ENCODE measurements at places on chromosomes 16 and 17.

GRCh38 chr17:48139944-48140343 is 32.4 kb downstream of the SNX11 start:
- no peak for DNase-seq

DNA sequence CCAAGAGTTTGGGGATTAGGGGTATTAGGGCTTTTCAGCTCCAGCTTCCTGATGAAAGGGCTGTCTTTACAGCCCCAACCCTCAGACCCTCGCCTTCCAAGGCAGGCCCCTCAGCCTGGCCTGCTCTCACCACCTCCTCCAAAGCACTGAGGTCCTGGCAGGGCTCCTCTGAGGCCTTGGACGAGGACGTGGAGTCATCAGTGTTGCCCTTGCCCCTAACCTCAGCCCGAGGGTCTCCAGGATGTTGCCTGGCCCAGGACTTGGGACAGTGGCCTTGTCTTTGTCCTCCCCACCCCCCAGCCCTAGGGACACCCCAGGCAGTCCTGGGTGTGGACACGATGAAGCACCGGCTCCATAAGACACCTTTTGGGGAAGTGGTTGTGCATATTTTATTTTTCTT is 28.2 kb downstream of the B9D1 start:
- no peak for DNase-seq

DNA sequence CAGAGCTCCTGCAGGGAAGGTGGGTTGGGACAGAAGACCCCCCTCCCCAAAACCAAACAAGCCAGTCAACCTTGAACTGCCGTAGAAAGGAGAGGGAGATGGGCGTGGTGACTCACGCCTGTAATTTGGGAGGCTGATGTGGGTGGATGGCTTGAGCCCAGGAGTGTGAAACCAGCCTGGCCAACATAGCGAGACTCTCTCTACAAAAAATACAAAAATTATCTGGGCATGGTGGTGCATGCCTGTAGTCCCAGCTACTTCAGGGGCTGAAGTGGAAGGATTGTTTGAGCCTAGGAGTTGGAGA is 42.1 kb downstream of the NT5M start:
- no peak for DNase-seq

- DNase-seq: no peak
Measured at GRCh38 chr16:58940609-58941008, 206.5 kb upstream of the GOT2 start.

- DNase-seq: no peak
Measured at GRCh38 chr16:4380119-4381063, 8.7 kb downstream of the VASN start.

GRCh38 chr16:1746693-1747195 is 24.6 kb downstream of the NME3 start:
- no peak for DNase-seq

- DNase-seq: no peak
Measured at GRCh38 chr17:32498391-32498790, 11.6 kb downstream of the CDK5R1 start.

- no peak for DNase-seq
Measured at GRCh38 chr17:7138800-7139381, 24.3 kb upstream of the ASGR2 start.

GRCh38 chr16:84911486-84912216 is 91.9 kb downstream of the CRISPLD2 start:
- no peak for DNase-seq

DNA sequence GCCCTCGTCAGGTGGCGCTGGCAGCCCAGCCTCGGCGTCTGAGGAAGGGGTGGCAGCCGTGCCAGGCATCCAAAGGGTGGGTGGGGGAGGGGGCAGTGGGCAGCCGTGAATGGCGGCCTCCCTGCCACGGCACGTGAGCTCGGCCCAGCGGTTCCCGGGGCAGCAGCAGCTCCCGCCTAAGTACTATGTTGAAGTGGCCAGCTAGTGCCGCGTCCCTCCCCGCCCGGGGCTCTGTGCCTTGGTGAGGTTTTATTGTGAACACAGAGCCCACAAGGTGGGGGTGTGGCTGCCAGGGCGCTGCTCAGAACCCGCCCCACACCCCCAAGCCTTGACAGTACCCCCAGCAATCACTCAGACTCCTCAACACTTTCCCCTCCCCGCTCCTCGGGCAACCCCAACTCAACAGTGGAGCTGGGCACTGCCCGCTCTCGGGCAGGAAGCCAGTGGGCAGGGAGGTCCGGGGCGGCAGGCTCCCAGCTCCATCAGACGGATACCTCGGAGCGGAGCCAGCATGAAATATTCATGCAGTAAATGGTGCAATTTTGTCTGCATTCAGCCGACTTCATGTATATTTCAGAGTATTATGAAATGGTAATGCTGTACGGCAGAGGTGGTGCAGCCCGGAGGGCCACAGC is 80.4 kb downstream of the ENGASE start:
- DNase-seq: no peak

- DNase-seq: no peak
Measured at GRCh38 chr16:57261806-57262205, 16.7 kb downstream of the ARL2BP start.

DNA sequence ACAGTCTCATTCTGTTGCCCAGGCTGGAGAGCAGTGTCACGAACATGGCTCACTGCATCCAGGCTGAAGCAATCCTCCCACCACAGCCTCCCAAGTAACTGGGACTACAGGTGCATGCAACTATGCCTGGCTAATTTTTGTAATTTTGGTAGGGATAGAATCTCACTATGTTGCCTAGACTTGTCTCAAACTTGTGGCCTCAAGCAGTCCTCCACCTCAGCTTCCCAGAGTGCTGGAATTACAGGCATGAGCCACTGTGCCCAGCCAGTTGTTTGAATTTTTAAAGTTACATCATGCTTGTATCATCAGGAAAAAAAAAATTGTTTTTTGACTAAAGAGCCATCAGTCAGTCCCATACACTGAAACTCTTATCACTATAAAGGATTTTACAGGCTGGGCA is 17.1 kb upstream of the VPS4A start:
- no peak for DNase-seq

- no peak for DNase-seq
Measured at GRCh38 chr16:19560078-19560477, 4.6 kb downstream of the VPS35L start.

DNA sequence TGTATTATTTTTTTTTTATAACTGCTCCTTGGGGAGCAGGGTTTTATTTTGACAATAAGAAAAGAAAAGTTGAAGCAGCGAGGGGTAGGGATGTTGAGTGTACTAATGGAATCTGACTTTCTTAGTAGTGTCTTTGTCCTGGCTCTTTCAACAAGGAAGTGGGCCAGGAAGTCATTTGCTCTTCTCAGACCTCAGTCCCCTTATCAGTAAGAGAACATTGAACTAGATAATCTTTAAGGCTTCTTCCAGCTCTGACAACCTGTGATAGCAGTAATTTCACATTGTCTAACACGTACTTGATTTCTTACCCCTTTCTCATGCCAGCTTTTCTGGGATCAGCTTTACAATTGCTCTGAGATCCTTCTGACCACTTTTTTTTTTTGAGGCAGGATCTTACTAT is 8.3 kb downstream of the LIG3 start:
- no peak for DNase-seq

DNA sequence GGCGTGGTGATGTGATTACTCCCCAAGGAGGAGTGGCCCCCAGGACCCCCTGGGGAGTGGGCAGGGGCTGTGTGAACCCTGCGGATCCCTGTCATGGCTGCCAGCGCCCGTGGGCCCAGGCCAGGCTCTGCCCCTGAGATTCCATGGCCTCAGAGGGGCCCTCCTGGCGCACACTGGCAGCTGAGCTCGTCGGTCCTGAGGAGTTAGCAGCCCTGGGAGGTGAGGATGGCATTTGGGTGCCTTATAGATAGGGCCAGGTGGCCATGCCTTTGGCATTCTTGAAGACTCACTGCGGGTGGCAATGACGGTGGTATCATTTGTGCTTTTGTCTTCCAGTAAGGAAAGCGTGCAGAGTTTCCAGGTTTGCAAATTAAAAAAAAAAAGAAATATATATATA is 146.8 kb upstream of the GSE1 start:
- DNase-seq: no peak

- no peak for DNase-seq
Measured at GRCh38 chr16:88719267-88719932, 13.1 kb downstream of the CTU2 start.

GRCh38 chr16:19223235-19224170 is 55.5 kb downstream of the SYT17 start:
- no peak for DNase-seq

DNA sequence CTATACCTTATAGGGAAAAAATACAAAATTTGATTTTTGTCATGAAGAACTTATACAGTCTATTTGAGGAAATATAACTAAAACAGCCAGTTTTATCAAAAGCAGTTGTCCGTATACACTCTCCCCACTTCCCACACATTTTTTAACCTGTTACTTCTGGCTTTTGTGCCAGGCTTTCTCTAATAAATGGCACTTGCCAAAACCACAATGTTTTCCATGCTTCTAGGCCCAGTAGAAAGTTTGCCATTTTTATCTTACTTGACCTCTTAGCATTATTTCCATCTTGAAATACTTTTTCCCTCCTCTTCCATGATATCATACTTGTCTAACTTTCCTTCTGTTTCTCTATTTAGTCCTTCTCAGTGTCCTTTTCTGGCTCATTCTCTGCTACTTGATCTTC is 38.8 kb downstream of the EFCAB5 start:
- DNase-seq: no peak

DNA sequence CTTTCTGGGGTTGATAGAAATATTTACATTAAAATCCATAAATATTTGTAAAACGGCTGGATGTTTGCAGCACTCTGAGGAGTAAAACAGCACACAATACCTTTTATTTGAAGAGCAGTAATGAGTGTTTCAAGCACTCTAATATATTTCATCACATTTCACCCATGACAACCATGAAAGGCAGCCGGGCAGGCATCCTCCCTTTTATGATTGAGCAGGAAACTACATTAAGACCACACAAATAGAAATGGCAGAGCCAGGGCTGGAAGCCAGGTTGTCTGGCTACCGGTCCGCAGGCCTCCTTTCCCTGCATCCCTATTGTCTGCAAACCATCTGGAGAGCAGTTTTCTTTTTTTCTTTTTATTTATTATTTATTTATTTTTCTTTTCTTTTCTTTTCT is 23.1 kb upstream of the GPRC5C start:
- DNase-seq: no peak

GRCh38 chr17:76707985-76708807 is 2.6 kb downstream of the MXRA7 start:
- no peak for DNase-seq

DNA sequence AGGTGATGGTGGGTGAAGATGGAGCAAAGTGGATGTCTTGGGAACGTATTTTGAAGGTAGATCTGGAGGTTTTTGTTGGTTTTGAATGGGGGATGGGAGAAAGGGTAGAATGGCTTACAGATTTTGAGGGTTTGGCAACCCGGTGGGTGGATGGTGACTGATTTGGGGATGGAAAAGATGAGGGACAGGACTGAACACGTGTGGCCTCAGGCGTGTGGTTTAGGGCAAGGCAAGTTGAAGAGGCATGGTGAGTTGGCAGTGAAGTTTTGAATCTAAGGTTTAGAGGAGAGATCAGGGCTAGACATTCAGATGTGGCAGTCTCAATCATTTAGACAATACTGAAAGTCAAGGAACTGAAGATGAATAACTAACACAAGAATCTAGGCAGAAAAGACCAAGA is 5.0 kb upstream of the DCTPP1 start:
- DNase-seq: no peak

GRCh38 chr16:27503662-27504061 is 46.1 kb downstream of the GTF3C1 start:
- DNase-seq: no peak

DNA sequence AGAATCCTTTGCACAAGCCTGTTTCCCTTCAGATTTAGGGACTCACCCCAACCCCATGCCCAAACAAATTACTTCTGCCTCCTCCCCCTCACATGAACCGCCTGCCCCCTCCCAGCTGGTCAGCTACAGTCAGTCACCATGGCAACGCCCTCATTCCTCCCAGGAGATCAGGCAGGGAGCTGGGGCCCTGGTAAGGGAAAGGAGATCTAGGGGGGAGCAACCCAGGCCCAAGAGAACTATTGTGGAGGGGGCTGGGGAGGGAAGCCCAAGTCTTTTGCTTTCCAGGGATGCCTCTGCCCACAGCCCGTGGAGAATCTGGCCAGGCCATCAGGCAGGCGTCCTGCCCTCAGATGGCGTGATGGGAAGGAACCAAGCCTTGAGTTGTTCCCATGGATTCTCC is 2.8 kb downstream of the FAM171A2 start:
- no peak for DNase-seq

DNA sequence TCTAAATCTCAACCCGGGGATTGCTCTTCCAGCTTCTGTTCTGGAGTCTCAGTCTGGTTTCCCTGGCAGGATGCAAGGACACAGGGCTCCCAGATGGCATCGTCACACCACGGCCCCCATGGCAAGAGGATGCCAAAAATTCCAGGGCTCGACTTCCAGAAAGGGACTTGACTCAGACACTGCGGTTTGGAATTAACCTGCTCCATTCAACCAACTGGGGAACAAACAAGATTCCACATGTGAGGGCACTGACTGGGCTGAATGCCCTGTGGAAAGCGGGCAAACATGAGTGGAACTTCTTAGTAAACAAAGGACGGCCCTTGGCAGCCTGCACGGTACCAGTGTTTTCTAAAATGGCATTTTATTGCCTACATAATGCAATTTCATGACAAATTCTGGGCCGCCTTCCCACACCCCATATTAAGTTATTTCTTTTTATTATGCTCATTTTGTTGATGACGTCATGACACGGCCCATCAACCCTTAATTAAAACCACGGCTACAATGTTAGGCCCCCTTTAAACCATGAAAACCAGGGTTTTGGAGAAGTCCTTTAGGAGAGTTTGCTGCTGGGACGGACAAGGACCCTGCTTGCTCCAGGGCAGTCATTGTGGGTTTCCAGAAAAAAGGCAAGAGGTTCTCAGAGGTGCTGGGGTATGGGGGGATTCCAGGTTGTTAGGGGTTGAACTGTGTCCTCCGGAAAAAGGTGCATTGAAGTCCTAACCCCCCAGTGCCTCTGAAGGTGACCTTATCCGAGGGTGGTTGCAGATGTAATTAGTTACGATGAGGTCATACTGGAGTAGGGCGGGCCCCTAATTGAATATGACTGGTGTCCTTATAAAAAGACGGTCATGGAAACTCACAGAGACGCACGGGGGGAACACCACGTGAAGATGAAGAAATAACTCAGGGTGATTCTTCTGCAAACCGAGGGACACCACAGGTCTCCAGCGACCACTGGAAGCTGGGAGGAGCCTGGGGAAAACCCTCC is 205.6 kb downstream of the FOXL1 start:
- DNase-seq: no peak

DNA sequence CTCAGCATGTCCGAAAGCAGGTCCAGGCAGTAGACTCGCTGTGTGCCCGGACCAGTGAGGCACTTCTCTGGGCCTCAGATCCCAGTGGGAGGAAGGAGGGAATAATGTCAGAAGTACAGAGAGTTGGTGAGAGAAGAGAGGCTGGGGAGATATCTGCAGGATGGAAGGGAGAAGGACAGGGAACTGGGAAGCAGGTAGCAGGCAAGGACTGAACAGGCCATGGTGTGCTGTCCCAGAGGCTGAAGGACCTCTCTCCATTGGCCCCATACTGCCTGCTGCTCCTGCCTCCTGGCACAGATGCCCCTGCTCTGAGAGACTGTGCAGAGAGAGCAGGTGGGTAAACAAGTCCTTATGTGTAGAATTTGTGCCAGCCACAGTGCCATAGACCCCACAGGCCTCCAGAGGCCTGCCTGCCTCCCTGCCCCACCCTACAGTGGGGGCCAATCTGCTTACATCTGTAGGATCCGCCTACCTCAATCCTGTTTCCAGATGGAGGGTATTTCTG is 34.2 kb upstream of the CRHR1 start:
- DNase-seq: no peak

- DNase-seq: no peak
Measured at GRCh38 chr16:35310999-35311398, 1851.6 kb downstream of the TP53TG3F start.

- no peak for DNase-seq
Measured at GRCh38 chr16:70678898-70679670, 6.8 kb downstream of the MTSS2 start.

Data from stimulated activated naive CD4-positive, alpha-beta T cell (primary cell).